Right hindlimb (tissue), 1 donor: ENCODE measurements at places on chromosomes 1 and 21.
A peak's percentile ranks its signal among the peaks of the same experiment; 100 is the strongest.

- no peak for DNase-seq
Observed at GRCh38 chr21:42320791-42321190, 5.6 kb upstream of the TFF3 start.

- DNase-seq, result no peak
Observed at GRCh38 chr1:57058652-57059501, 93.1 kb upstream of the C8B start.

DNA sequence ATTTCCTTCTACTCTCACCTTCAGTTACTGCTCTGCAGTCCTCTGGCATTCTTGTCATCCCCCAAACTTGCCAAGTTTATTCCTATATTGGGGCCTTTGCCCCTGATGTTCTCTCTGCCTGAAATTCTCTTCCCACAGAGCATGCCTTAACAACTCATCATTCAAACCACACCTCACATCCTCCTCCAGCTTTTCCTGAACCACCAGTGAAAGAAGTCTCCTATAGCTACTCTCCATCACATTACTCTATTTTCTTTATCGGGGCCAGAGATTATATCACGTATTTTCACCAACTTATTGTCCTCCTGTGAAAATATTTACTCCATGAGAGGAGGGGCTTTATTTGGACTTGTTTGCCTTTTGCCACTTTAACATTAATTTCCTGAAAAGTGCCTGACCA lies 32.1 kb downstream of the EXTL2 start:
- DNase-seq, result no peak

DNA sequence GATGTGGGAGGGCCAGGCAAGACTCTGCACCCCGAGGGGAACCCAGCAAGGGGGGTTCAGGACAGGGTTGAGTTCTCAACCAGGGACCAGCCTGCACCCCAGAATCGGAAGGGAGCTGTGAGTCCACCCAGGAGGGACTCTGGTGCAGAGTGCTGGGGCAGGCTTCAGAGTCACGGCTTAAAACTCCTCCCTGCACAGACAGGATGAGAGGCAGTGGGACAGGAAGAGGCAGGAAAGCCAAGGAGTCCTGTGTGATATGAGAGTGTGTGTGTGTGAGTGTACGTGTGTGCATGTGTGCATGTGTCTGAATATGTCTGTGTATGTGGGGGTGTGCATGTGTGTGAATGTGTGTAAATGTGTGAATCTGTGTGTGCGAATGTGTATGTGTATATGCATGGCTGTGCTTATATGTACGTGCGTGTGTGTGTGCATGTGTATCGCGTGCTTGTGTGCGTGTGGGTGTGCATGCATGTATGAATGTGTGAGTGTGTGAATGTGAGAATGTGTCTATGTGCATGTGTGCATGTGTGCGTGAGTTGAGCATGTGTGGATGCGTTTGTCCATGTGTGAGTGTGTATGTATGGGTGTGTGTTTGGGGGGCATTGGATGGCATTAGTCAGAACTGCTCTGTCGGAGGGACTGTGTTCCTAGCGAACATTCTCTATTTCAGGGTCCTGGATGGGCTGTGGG lies 52.2 kb downstream of the UMODL1 start:
- DNase-seq, result no peak

- no peak for DNase-seq
Observed at GRCh38 chr1:223755992-223756775, 43.8 kb downstream of the CAPN2 start.

- no peak for DNase-seq
Observed at GRCh38 chr1:83854456-83854855, 144.5 kb downstream of the TTLL7 start.

DNA sequence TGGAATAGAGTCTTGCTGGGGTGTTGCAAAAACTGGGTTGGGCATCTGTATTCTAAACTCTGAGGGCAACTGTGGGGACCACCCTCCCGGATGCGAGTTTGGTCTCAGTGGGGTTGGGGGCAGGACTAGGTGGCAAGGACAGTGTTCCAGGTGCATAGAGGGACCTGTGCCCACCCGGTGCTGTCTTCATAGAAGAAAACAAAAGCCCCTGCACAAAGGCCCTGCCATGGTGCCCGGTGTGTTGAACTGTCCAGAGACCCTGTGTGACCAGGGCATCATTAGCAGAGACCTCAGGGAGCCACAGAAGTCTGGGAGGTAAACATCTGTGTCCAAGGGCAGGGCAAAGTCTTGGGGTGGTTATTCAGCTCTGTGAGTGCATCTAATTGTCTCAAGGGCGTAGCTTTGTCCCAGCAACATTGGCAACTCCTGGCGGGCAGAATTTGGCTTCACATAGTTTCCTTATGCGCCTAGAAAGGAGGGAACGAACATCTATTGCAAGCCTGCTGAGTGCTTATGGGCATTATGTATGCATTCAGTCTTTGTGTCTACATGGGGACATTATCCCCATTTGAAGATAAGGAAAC lies 72.2 kb upstream of the IFFO2 start:
- DNase-seq, result no peak

- no peak for DNase-seq
Observed at GRCh38 chr21:38787461-38788274, 18.1 kb upstream of the ETS2 start.

DNA sequence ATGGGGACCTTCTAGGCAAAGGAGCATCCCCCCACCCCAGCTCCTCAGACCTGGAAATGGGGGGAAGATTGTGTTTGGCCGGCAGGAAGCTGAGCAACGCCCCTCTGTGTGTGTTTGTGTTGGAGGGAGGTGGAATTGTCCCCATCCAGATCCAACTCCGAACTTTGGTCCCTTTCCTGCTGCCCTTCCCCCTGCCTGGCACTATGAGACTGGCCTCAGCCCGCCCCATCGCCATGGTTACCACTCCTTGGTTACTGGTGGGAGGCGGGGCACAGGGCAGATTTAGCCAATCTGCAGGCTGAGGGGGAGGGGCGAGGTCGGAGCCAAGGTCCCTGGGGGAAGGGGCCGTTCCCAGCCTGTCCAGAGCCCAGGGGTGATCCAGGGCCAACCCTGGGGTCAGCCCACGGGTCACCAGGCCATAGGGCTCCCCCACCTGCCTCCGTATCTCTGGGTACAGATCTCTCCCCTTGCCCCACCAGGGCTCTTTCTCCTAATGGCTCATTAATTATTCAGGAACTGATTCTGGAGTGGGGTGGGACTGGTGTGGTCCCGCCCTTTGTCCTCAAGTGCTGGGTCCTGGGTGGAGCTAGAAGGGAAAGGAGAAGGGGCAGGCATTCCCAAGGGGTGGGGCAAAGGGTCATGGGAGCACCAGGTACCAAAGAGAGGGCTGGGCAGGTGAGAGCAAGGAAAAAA lies 15.2 kb downstream of the PTPRF start:
- peak; percentile 48 for DNase-seq

GRCh38 chr1:184622136-184622823 lies 132.4 kb downstream of the EDEM3 start:
- DNase-seq, result peak; percentile 90

DNA sequence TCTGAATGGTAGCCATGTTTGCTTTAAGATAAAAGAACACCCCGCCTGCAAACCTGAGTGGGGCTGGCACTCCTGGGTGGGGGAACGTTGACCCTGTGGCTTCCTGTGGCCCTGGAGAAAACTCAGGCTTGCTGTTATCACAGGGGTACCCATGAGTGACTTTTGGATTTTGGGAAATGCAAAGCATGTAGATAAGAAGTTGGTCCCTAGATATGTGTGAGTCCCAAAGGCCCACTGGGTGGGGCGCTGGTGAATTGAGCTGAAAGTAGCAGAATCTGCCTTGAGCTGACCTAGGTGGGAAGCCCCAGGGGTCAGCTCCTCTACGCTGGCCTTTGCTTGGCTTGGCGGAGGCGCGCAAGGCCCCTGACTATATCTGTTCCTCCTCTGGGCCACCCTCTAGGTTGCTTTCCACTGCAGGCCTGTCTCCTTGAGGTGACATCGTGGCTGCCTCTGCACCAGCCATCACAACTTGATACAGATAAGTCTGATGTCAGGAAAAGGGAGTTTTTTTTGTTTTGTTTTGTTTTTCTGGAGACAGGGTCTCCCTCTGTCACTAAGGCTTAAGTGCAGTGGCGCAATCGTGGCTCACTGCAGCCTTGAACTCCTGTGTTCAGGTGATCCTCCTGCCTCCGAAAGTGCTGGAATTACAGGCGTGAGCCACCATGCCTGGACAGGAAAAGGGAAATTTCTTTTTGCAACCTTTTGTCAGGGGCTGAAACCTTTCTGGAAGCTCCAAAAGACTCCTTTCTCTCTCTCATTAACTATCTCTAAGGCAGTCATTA lies 72.2 kb downstream of the AGPAT3 start:
- no peak for DNase-seq

DNA sequence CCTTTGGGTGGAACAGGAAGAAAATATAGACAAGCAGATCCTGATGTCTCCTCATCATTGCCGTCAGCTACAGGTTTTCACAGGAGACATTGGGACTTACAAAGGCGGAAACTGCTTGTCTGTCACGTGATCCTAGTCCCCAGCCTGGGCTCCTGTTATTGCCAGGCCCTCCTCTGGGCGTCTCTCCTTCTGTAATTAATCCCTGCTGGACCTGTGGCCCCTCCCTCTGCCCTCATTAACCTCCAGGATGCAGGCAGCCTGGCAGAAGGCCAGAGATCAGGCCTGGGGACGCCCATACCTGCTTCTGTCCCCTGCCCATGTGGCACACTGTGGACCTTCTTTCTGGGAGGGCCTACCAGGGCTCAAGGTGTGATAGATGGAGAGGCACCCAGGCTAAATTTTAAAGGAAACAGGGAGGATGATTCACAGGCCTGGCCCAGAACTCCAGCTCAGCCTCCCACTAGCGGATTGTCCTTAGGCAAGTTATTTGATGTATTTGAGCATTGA lies 2.4 kb downstream of the S100A5 start:
- no peak for DNase-seq

DNA sequence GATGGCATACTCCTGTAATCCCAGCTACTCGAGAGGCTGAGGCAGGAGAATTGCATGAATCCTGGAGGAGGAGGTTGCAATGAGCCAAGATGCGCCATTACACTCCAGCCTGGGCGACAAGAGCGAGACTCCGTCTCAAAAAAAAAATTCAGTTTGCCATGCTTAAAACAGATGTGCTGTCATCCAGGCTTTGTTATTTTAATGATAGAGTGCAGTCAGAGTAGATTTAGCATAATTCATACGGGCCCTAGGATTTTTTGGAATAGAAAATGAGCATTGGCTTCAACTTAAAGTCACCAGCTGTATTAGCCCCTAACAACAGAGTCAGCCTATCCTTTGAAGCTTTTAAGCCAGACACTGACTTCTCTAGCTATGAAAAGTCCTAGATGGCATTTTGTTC lies 124.6 kb downstream of the RASAL2 start:
- no peak for DNase-seq

DNA sequence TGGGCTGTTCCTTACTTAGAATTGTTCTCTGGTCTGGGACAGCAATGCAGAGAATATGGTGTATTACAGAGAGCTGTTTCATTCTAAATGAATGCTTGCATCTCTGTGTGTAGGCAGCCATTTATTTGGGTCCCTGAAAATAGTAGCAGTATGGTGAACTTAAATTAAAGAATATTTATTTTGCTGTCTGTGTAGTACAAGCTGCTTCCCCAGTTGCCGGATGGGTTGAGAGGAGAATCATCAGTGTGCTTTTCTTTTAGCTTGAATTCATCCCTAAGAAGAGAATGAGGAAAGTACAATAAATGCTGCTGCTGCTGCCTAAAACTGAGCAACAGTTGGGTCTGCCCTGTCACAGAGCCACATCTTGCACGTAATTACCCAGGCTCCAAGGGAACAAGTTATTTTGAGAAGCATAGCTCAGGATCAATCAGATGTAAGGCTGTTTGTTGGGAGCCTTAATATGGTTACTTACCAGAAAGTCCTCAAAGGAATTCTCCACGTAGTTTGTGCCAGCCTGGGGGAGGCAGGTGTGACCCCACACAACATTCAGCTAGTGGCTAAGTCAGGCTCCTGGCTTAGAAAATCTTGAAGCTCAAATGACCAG lies 16.6 kb downstream of the ACTN2 start:
- no peak for DNase-seq

DNA sequence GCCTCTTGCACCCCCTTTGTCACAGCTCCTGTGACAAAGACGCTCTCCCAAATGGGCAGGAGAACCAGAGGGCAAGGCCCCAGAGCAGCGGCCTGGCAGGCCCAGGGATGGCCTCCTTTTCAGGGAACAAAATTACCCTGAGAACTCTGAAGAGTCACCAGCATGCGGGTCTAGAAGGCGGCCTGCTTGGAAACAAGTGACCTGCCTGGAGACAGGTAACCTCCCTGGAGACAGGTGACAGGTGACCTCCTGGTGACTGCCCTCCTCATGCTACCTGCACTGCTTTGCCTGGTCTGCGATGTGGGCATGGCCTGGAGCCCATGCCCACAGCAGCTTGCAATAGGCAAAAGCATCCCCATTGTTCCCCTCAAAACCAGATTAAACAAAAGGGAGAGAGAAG lies 86.5 kb upstream of the ZC3H12A start:
- DNase-seq, result no peak

DNA sequence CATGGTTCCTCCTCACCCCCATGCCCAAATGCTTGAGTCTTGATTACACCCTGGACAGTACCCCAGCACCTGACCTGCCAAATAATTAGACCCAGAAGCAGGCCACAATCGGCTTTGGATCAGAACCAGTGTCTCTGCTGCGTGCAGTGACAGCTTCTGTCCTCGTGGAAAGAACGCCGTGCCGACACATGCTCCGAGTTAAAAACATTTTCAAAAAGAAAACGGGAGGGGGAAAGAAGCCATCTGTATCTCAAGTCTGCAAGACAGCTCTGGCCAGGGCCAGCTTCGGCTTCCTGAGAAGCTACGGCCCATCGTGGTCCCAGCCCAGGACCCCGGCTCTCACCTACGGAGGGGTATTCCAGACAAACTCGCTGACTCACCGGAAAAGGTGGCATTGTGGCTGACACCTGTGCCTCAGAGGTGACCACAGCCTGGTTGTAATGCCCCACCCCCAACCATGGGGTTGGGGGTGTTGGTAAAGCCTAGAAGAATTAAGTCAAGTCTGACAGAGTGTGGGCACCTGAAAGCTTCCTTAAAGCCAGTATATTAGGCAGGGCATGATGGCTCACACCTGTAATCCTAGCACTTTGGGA lies 25.8 kb downstream of the SSBP3 start:
- DNase-seq, result no peak

- peak; percentile 42 for DNase-seq
Observed at GRCh38 chr1:23555986-23556634, 3.2 kb downstream of the ID3 start.

DNA sequence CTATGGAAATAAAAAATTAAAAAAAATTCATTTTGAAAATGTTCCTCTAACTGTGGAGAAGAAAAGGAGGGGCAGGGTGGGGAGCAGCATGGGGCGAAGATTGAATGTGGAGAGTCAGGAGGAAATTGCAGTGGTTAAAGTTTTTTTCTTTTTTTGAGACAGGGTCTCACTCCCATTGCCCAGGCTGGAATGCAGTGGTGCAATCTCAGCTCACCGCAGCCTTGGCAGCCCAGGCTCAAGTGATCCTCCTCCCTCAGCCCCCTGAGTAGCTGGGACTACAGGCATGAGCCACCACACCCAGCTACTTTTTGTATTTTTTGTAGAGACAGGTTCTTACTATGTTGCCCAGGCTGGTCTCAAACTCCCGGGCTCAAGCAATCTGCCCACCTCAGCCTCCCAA lies 67.6 kb downstream of the ADSS2 start:
- DNase-seq, result no peak
